ENCODE measurements at places on chromosomes 6 and 20.

GRCh38 chr6:21241231-21242130 lies 352.1 kb upstream of the SOX4 start:
- DNase-seq: no peak

- no peak for DNase-seq
Observed at GRCh38 chr6:107310362-107310761, 149.0 kb downstream of the PDSS2 start.

DNA sequence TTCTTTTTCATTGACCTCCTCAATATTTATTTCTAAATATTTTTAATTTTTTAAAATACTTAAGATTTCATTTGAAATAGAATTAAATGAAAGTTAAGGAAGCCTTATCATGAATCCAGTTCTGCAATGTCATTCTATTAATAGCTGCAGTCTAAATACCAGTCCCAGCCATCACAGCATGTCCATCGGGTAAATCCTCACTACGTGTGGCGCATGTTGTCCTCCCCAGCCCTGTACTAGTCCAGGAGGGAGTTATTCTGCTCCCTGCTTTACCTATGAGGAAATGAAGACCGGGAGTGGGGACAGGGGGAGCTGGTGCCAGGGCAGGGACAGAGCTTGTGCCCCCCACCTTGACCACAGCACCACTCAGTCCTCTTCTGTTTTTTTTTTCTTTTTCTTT lies 125.1 kb upstream of the QKI start:
- no peak for DNase-seq

DNA sequence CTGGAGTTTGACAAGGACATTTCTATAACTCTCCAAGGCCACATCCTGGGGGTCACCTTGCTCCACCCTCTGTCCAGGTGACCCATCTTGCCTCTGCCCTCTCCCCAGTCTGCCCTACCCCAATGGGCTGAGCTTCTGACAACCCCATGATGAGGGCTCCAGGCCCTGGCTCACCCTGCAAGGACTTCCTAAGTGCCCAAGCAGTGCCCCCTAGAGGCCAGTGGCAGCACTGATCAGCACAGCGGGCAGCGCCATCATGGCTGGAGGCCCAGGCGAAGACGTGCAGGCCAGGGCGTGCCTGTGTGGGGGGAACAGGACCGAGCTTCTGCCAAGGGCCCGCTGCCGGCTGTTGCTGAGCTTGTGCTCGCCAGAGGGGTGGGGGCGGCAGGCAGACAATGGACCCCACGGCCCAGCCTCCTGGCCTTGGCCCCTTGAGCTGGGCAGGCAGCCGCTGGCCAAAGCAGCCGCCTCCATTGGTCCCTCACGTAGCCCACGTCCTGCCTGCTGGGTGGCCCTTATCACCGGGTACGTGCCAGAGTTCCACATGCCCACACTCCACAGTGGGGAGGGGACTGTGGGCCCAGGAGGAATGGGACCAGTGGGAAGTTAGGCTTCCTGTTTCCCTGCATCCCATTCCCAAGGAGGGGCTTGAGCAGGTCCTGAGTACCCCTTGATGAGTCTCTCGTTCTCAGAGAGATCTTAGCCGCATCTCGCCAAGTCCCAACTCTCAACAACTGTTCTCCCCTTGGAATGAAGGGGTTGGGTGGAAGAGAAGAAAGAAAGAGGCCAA lies 64.3 kb downstream of the MRPL14 start:
- no peak for DNase-seq

DNA sequence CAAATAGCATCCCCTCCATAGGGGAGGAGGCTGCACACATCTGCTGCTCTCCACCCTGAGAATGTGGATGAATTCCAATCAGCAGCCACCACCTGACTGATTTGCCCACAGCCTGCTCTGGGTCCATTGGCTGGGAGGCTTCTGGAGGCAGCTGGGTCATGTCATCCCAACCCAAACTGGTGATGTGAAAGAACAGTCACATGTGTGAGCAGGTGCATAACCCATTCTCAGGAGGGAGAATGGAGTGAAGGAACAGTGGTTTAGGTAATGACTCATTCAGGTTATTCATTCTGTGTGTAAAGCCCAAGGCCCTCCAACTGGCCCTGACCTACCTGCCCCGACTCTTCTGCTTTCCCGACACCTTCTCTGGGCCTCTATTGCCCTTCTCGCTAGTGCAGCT lies 90.9 kb upstream of the GCM1 start:
- no peak for DNase-seq

GRCh38 chr6:43334466-43335095 lies 26.0 kb upstream of the CRIP3 start:
- DNase-seq: no peak

- peak; percentile 39 for DNase-seq
Observed at GRCh38 chr6:79949233-79949632, 1.9 kb upstream of the ELOVL4 start.

- no peak for DNase-seq
Observed at GRCh38 chr6:166777096-166777630, 150.1 kb upstream of the RPS6KA2 start.

DNA sequence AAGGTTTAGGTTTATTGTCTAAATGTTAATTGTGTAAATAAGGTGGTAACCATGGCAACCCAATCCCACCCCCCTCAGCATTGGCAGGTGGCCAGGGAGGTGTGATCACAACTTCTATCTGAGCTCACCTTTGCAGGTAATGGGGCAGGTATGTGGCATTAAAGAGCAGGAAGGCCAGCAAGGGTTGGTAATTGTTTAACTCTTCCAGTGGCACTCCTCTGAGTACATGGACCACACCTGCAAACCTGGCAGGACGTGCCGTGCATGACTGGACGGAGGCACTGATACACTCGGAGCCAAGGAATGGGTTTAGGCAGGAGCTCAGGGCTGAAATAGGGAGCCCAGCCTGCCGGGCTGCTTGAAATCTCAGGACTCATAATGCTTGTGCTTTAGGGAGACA lies 107.0 kb upstream of the BMP2 start:
- DNase-seq: no peak

GRCh38 chr6:159966981-159967380 lies 1.9 kb upstream of the IGF2R start:
- no peak for DNase-seq

Data from NCI-H1048 (cell line).